SJCRH30 (cell line): ENCODE measurements at places on chromosomes 7 and 10. TPM values are rescaled to one million over a fixed set of nuclear protein-coding genes. Genes with fewer than 3 reads are reported as not detected.
A peak's percentile ranks its signal among the peaks of the same experiment; 100 is the strongest.

- H3K27ac ChIP-seq: no peak overlapping the region
- H3K36me3 ChIP-seq: no peaks in the 10 kb centered on the region
- no peak overlapping the region for H3K4me3 ChIP-seq
- H3K27me3 ChIP-seq: no peaks in the 10 kb centered on the region
These were observed 3.9 kb downstream of the CARD11 start for GRCh38 chr7:3039787-3040186.

GRCh38 chr10:50362547-50363125, 111.3 kb upstream of the ASAH2 start:
- H3K27ac ChIP-seq: no peak overlapping the region
- no peak overlapping the region for H3K4me3 ChIP-seq
- H3K4me1 ChIP-seq: no peaks in the 10 kb centered on the region
- H3K36me3 ChIP-seq: no peaks in the 10 kb centered on the region
- no peak for DNase-seq

Gene CASTOR2
- 23.2 and 24.6 TPM in 2 replicates for total RNA-seq

Gene NPTX2
- total RNA-seq: not detected in 2 replicates

DNA sequence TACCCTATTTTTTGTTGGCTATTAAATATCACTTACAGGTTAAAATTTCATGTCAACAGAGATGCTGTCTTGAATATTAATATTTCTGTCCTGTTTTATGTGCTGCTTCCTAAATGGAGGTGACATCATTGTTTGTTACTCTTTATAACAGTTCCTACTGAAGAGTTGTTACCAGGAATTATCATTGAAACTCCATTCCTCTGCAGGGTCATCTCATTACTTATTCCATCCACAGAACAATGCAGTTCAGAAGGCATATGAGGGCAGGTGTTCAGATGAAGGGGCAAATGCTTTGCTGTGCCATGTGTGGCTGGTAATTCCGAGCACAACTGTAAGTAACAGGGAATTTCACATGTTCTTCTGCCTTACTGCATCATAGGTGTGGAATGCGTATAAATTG, 113.4 kb downstream of the ANK3 start:
- peak overlapping the region; percentile 18; the same call in 1 of the 2 replicates for H3K27ac ChIP-seq
- peaks cover 8% of the 10 kb centered on the region; the same call in 1 of the 2 replicates for H3K4me1 ChIP-seq
- no peak for DNase-seq

GRCh38 chr10:24642921-24643678, 80.6 kb downstream of the ARHGAP21 start:
- H3K27ac ChIP-seq: no peak overlapping the region
- peak; percentile 70 for DNase-seq
- H3K36me3 ChIP-seq: no peaks in the 10 kb centered on the region
- H3K4me1 ChIP-seq: peaks cover 7% of the 10 kb centered on the region

DNA sequence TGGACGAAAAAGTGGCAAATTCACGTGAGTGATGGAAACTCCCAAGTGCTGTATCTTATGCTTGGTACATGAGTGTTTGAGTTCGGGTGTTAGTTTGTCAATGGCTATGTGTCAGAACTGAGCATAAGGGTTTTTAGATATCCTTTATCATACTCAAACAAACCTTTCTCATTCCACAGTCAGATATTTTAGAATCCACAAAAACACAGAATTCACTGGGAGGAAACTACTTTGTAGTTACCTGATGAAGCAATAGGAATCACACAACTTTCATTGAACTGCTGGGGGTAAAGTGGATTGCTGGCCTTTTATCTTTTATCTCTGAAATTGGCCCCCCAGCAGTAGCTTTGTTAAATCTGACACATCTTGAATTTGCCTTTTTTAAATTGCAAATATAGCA, 64.0 kb downstream of the DKK1 start:
- no peaks in the 10 kb centered on the region for H3K27me3 ChIP-seq
- no peak overlapping the region for H3K4me3 ChIP-seq
- no peaks in the 10 kb centered on the region for H3K4me1 ChIP-seq
- DNase-seq: no peak
- no peaks in the 10 kb centered on the region for H3K36me3 ChIP-seq
- H3K27ac ChIP-seq: no peak overlapping the region

- H3K27me3 ChIP-seq: no peaks in the 10 kb centered on the region
- no peak for DNase-seq
- no peak overlapping the region for H3K27ac ChIP-seq
- peaks cover 8% of the 10 kb centered on the region for H3K4me1 ChIP-seq
- H3K36me3 ChIP-seq: no peaks in the 10 kb centered on the region
These were observed 294.4 kb downstream of the BAMBI start for GRCh38 chr10:28971764-28972163.

Gene PLXDC2
- total RNA-seq: 10.4 and 11.4 TPM in 2 replicates

Gene CREM
- total RNA-seq: 28.6 and 30.4 TPM in 2 replicates

Gene GGCT
- total RNA-seq: 124 and 126 TPM in 2 replicates

GRCh38 chr10:17003651-17004286, 125.8 kb downstream of the CUBN start:
- H3K27me3 ChIP-seq: no peaks in the 10 kb centered on the region
- H3K27ac ChIP-seq: no peak overlapping the region
- no peak overlapping the region for H3K4me3 ChIP-seq
- H3K36me3 ChIP-seq: no peaks in the 10 kb centered on the region
- H3K4me1 ChIP-seq: peaks cover 27% of the 10 kb centered on the region

Gene CYTH3
- total RNA-seq: 17.2 and 19.2 TPM in 2 replicates

DNA sequence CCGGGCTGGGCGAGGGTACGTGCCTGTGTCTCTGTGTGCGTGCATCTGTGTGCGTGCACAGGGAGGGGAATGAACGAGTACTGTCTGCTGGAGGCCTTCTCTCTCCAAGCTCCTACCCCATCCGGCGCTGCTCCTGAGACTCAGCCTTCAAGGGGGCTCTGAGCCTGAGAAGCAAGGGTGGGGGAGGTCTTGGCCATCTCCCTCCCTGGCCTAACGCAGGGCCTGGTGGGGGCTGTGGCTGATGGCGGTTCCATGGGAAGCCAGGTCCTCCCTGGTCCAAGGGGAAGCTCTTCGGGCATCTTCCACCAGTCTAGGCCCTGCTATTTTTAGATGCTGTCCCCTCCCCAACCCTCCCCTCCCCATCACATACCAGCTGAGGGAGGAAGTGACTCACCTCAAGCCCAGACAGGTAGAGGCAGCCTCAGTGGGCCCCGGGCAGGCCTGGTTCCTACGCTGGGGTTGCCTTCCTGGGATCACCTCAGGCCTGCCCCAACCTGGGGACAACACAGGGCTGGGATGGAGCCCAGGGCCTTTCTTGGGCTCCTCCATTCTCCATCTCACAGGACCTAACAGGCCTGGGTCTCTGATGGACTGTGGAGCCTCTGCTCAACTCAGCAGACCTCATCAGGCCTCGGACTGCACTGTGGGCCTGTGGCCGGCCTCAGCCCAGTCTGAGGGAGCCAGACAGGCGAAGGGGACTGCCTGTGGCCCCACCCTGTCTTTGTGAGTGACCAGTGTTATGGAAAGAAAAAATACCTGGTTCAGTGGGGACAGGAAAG, 32.2 kb downstream of the DNAJB12 start:
- peaks cover 28% of the 10 kb centered on the region for H3K4me1 ChIP-seq
- DNase-seq: no peak
- H3K27me3 ChIP-seq: no peaks in the 10 kb centered on the region
- no peak overlapping the region for H3K27ac ChIP-seq
- H3K36me3 ChIP-seq: no peaks in the 10 kb centered on the region
- H3K4me3 ChIP-seq: no peak overlapping the region

DNA sequence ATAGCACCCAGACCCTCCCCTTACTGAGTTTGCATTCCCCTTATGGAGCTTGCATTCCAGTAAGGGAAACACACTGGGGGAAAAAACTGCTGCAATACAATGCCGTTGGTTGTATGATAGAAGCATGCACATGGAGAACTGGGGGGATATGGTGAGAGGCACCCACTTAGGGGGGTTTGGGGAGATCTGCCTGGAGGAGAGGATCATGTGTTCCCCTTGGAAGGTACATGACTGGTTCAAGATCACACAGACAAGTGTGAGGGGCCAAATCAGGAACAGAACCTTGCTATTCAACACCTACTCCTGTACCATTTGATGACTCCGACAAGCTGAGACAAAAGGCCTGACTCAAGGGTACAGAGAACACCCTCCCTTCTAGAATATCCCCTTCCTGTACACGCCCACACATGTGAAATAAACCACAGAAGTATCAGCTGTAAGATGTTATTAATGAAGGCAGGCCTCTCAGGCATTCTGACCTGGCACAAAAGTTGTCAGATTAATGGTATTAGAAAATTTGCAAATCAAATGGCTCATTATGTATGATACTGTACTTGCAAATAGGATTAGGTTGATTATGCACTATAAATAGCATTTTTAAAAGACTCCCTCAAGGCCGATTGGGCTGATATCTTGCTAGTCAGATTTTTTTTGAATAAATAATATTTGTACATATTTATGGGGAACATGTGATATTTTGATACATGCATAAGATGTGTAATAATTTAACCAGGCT, 122.2 kb downstream of the NPY start:
- no peak for DNase-seq
- no peak overlapping the region for H3K4me3 ChIP-seq
- H3K27ac ChIP-seq: no peak overlapping the region
- H3K36me3 ChIP-seq: no peaks in the 10 kb centered on the region
- H3K27me3 ChIP-seq: no peaks in the 10 kb centered on the region

DNA sequence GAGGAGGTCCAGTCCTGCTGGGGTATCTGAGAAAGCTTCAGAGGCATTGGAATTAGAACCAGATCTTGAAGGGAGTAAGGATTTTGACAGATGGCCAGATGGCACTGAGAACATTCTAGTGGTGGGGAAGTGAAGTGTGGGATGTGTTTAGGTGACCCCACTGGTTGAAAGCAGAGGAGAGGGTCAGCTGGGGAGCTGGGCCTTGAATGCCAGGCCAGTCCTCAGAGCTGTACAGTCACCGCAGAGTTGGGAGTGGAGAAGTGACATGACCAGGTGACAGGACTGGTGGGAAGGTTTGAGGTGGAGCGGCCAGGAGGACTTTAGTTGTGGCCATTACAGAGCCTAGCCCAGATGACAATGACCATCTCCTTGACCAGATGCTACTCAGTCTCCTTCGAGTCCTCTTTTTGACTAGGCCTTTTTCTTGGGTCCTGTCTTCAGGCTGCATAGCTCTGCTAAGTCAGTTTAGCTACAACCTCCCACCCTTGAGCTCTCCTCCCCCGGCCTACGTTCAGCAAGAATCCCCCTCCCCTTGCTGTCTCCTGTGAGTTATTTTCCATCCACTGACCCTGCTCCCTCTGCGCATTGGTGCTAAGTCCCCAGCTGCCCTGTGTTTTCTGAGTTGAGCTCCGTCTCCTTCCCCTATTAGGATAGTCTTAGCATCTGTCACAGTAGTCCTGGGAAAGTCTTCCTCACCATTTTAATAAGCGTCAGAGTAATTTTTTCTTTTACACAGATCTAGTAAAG, 56.3 kb downstream of the CCNY start:
- no peak for DNase-seq
- no peaks in the 10 kb centered on the region for H3K27me3 ChIP-seq
- no peak overlapping the region for H3K4me3 ChIP-seq
- peaks cover 3% of the 10 kb centered on the region for H3K4me1 ChIP-seq

DNA sequence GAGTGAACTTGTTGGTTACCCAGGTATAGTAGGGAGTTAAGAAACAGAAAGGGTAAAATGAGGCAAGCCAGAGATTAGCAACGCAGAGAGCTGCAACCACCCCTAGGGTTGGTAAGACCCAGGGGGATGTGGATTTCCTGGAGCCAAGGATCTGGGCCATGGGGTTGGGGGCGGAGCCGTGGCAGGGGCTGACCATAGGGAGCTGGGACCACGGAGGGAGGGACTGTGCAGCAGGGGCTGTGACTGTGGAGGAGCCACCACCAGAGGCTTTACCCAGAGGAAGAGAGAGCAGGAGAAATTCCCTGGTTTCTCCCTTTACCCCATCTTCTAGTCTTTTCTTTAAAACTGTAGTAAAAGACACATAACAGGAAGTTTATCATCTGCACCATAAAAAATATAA, 58.6 kb upstream of the BAIAP2L1 start:
- H3K4me3 ChIP-seq: no peak overlapping the region
- H3K4me1 ChIP-seq: peaks cover 23% of the 10 kb centered on the region
- no peak for DNase-seq
- H3K36me3 ChIP-seq: no peaks in the 10 kb centered on the region
- H3K27ac ChIP-seq: no peak overlapping the region
- no peaks in the 10 kb centered on the region for H3K27me3 ChIP-seq

DNA sequence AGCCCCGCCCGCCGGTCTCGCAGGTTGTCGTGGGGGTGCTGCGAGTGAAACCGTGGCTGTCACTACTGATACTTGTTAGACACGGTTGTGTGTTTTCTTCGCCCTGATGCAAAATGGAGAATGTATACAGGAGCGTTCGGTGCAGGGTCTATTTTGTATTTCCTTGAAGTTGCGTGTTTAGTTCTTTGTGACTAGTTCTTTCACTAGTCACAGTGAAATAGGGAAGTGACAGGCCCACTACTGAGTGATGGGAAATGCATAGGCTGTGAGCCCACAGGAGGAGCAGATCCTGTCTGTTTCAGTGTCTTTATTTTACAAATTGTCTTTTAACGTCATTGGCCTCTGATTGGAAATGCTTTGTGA, 675 bp downstream of the ABRAXAS2 start:
- H3K27me3 ChIP-seq: no peaks in the 10 kb centered on the region; the same call in 1 of the 2 replicates
- H3K4me3 ChIP-seq: peak overlapping the region; percentile 98
- H3K27ac ChIP-seq: peak overlapping the region; percentile 85
- no peak for DNase-seq

DNA sequence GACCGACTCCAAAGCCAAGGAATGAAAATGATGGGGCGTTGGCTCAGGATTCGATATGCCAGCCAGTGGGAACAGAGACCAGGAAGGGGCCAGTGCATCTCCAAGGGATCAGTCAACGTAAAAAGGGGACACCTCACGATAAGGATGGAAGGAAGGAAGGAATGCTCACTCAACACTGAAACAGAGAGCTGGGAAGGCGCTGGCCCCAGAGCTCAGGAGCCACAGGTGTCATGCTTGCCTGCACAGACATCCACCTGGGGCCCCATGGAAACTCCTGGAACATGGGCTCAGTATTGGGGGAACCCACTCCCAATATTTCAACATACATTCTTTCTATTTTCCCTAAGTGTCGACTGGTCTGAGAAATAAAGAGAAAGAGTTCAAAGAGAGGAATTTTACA, 5.3 kb downstream of the MMRN2 start:
- H3K27ac ChIP-seq: no peak overlapping the region
- no peaks in the 10 kb centered on the region for H3K36me3 ChIP-seq
- H3K27me3 ChIP-seq: no peaks in the 10 kb centered on the region
- no peaks in the 10 kb centered on the region; the same call in 1 of the 2 replicates for H3K4me1 ChIP-seq
- H3K4me3 ChIP-seq: no peak overlapping the region

GRCh38 chr7:17940951-17941431, 697 bp upstream of the SNX13 start:
- peak overlapping the region; percentile 74 for H3K27ac ChIP-seq
- H3K36me3 ChIP-seq: no peaks in the 10 kb centered on the region
- H3K4me3 ChIP-seq: peak overlapping the region; percentile 78

Gene KLF14
- total RNA-seq: 1.2 and 1.6 TPM in 2 replicates
